ENCODE measurements at places on chromosomes 5 and 9.

DNA sequence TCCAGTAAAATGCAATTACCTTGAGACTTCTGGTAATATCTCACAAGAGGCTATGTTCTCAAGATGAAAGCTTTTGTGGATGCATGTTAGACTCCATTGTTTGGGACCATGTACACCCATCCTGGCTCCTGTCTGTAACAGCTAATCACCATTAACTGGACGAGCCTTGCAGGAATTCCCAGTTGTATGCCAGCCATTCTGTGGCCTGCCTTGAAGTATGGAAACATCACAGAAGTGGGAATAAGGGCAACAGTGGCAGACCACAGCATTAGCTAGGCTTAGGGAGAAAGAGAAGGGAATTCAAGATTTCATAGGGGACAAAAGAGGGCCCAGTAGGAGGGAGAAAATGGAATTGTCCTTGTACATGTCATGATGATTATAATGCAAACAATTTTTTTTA is 79.0 kb downstream of the RORB start:
- H3K4me3 ChIP-seq, result no peak overlapping the region
- no peak overlapping the region for H3K27ac ChIP-seq
- H3K4me1 ChIP-seq, result no peaks in the 10 kb centered on the region
- DNase-seq, result no peak

DNA sequence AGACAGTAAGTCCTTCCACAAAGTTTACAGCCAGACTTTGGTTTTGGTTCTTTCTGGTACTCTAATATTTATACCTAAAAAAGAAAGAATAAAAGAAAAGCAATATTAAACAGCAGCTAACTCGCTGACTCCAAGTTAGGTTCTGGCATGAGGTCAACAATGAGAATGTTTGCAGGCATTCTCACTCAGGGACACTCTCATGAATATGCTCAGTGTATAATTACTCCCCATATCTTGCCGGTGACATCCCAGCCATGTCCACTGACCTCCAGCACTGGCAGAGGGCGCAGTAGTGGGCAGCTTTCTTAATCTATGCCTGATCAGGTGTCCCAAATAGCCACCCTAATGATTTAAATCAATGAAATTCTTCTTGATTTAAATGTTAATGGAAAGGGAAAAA is 151.5 kb downstream of the BNC2 start:
- no peak overlapping the region for H3K27ac ChIP-seq
- H3K4me1 ChIP-seq, result no peaks in the 10 kb centered on the region
- no peak overlapping the region for H3K4me3 ChIP-seq
- H3K27me3 ChIP-seq, result no peaks in the 10 kb centered on the region
- DNase-seq, result no peak
- no peaks in the 10 kb centered on the region for H3K36me3 ChIP-seq

DNA sequence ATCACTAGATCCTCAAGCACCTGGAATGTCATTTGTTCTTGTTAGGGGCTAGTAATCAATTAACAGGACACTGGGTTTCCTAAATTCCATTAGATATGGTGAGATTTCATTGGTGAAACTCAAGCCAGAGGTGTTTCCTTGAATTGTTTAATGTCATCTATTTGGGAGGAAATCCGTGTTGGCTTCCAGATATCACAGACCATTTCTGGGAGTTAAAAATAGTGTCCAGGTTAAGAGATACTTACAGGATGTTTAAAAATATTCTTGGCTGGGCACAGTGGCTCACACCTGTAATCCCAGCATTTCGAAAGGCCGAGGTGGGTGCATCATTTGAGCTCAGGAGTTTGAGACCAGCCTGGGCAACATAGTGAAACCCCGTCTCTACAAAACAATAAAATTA is 688.3 kb upstream of the WWC1 start:
- no peak overlapping the region for H3K27ac ChIP-seq
- H3K27me3 ChIP-seq, result no peaks in the 10 kb centered on the region
- no peaks in the 10 kb centered on the region for H3K4me1 ChIP-seq
- no peak for DNase-seq

DNA sequence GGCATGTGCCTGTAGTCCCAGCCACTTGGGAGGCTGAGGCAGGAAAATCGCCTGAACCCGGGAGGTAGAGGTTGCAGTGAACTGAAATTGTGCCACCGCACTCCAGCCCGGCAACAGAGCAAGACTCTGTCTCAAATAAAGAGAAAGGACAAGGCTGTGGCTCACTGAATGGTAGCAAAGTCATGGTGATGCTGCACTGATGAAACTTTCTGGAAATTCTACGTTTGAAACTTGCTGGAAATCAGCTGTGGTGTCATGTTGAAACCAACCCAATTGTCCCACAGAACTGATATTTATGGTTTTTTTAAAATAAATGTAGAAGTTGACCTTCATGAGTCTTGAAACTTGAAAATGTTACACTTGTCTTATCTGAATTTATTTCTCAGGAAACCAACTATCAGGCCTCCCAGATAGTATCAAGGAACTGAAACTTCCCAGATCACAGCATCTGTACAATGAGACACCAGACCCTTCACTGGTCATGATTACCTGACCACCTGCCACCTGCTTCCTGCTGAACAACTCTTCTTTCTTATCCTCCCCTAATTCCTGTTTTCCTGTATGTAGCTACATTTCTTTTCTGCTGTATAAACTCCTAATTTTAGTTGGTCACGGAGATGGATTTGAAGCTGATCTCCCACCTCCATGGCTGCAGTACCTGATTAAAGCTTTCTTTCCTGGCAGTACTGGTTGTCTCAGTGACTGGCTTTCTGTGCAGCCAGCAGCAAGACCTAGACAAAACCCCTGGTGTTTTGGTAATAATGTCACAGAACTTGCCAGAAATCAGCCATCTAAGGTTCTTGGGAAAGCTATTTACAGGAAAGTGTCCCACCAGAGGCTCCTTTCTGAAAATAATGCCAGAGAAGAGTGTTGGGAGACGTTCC is 5.6 kb upstream of the TBC1D13 start:
- H3K4me3 ChIP-seq, result no peak overlapping the region
- no peak for DNase-seq
- H3K27ac ChIP-seq, result no peak overlapping the region
- no peaks in the 10 kb centered on the region for H3K36me3 ChIP-seq
- H3K27me3 ChIP-seq, result no peaks in the 10 kb centered on the region
- no peaks in the 10 kb centered on the region for H3K4me1 ChIP-seq

- no peaks in the 10 kb centered on the region for H3K36me3 ChIP-seq
- H3K27ac ChIP-seq, result no peak overlapping the region
- H3K27me3 ChIP-seq, result no peaks in the 10 kb centered on the region
- H3K4me3 ChIP-seq, result no peak overlapping the region
These were observed 409.1 kb upstream of the GRIA1 start for GRCh38 chr5:153081385-153081784.

- no peak for DNase-seq
- H3K4me1 ChIP-seq, result no peaks in the 10 kb centered on the region
- no peak overlapping the region for H3K27ac ChIP-seq
These were observed 52.1 kb downstream of the STRBP start for GRCh38 chr9:123216251-123216797.

All from right lobe of liver (tissue), 6 donors.